ENCODE measurements at places on chromosomes 12 and 14. TPM values are rescaled to one million over a fixed set of nuclear protein-coding genes. Genes with fewer than 3 reads are reported as not detected.

The ACOT4 gene
- 1.1 TPM for total RNA-seq

The KRT72 gene
- total RNA-seq, result 5.4 TPM

The CFAP73 gene
- total RNA-seq, result 1.1 TPM

The TAPBPL gene
- total RNA-seq, result 52.7 TPM

The AREL1 gene
- total RNA-seq, result 40.8 TPM

The B4GALNT3 gene
- total RNA-seq, result 0.87 TPM

The FAM90A1 gene
- total RNA-seq, result 0.08 TPM

The KRT79 gene
- total RNA-seq, result not detected

The CHPT1 gene
- 14.6 TPM for total RNA-seq

The PRH2 gene
- total RNA-seq, result not detected

The APOLD1 gene
- total RNA-seq, result 11.9 TPM

The SDR9C7 gene
- not detected for total RNA-seq

The SPIC gene
- total RNA-seq, result not detected

The KRT86 gene
- 0.18 TPM for total RNA-seq

The AMIGO2 gene
- total RNA-seq, result 9.0 TPM

The PRR4 gene
- 1.5 TPM for total RNA-seq

The RTL1 gene
- not detected for total RNA-seq

The HSPB8 gene
- not detected for total RNA-seq

Measured in activated naive CD4-positive, alpha-beta T cell treated with anti-CD3 and anti-CD28 coated beads, Interleukin-2, amount 10 ng/mL, durations not matched to agents 5 hours and 36 hours (primary cell).